Activated CD4-positive, alpha-beta T cell treated with anti-CD3 and anti-CD28 coated beads, Interleukin-2, amount 50 U/mL, for 16 hours (primary cell): ENCODE measurements at places on chromosomes 5 and 9.

DNA sequence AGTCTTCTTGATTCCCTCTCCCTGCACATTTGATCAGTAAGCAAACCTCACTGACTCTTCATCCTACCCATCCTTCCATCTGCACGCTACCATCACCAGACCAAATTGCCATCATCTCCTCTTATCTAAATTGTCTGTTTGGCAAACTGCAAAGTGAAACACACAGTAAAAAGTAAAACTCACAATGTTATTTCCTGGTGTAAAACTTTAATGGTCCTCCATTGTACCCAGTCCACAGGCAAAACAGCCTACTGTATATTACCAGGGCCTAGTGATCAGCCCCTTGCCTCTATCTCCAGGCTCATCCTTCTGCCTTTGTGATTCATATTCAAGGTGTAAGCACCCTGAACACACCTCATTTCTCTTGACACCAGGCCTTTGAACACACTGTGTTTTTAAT, 83.3 kb upstream of the GPR151 start:
- DNase-seq = no peak

DNA sequence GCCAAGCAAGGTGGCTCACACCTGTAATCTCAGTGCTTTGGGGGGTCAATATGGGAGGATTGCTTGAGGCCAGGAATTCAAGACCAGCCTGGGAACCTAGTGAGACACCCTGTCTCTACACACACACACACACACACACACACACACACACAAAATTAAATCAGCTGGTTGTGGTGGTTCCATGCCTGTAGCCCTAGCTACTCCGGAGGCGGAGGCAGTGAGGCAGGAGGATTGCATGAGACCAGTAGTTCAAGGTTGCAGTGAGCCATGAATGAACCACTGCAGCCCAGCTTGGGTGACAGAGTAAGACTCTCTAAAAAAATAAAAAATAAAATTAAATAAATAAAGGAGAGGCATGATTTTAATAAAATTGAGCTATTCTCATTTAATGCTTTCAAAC, 13.1 kb downstream of the CEMIP2 start:
- DNase-seq = no peak

GRCh38 chr5:82050955-82051354, 79.1 kb downstream of the ATG10 start:
- DNase-seq = no peak

- DNase-seq = no peak
Observed at GRCh38 chr5:125227333-125228095, 481.1 kb upstream of the ZNF608 start.

GRCh38 chr9:79684711-79685575, 113.2 kb downstream of the TLE4 start:
- no peak for DNase-seq

- no peak for DNase-seq
Observed at GRCh38 chr5:152237531-152237930, 167.5 kb downstream of the NMUR2 start.

DNA sequence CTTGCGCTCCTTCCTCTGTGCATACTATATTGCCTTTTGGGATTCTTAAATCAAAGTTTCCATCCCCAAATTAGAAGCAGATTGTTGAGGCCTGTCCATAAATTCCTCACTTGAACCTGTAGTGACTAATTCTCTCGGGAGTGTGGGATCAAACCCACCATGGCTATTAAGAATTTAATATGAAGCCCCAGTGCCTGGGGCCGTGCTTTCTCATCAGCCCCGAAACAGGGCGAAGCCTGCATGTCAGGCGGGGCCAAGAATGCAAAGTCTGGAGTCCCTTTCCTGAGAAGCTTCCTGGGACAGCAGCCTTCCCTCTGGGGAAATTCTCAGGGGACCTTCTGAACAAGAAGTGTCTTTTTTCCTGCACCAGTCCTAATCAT, 29.3 kb upstream of the FAT2 start:
- no peak for DNase-seq

- DNase-seq = no peak
Observed at GRCh38 chr9:134748591-134748990, 107.0 kb downstream of the COL5A1 start.

DNA sequence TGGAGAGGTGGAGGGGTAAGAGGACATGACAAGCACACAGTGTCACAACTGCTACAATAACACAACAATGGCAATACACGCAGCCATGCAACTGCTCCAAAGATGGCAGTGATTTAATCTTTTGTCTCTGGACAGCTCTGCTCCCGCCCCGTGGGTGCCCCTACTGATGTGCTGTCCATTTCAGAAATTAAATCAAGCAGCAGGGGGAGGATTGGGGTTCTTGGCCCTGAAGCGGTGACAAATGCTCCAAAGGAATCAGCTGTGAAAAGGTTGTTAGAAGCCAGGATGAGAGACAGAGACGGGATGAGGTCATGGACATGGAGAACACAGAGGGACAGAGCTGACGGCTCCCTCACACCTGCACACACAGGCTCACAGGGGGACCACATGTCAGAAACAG, 22.6 kb downstream of the CNTFR start:
- no peak for DNase-seq

- DNase-seq = no peak
Observed at GRCh38 chr9:34431667-34432066, 26.7 kb downstream of the FAM219A start.

DNA sequence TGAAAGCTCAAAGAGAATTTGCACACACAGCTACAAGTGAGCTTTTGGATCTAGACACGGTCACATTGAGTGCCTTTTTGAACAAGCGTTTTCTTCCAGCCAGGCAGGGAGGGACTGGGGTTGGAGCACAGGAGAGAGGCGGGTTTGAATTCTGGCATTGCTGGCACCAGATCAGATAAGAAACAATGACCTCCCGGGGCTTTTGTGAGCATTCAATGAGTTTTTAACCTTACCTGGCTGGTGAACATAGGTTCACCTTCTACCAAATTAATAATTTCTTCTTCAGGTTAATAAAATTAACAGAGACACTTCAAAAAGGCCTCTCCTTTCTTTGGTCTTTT, 312.9 kb upstream of the MSX2 start:
- no peak for DNase-seq

GRCh38 chr5:104295991-104296390, 733.4 kb upstream of the NUDT12 start:
- no peak for DNase-seq

- DNase-seq = no peak
Observed at GRCh38 chr5:180179442-180180420, 29.3 kb downstream of the RASGEF1C start.

DNA sequence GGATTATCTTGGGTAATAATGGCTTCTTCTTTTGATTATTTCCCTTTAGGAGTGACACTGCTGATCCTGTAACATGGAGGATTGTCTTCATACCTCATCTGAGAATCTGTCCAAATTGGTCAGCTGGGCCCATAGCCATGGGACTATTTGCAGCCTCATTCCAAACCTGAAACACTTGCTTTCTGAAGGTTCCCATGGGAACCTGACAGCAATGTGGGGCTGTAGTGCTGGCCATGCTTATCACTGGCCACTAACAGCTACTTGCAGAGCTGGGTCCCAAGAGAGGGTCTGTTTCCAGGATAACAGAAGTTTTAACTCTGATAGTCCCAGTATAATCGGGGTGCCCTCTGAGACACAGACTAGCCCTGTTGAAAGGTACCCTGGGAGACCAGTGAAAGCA, 87.4 kb downstream of the KIAA1958 start:
- DNase-seq = no peak

DNA sequence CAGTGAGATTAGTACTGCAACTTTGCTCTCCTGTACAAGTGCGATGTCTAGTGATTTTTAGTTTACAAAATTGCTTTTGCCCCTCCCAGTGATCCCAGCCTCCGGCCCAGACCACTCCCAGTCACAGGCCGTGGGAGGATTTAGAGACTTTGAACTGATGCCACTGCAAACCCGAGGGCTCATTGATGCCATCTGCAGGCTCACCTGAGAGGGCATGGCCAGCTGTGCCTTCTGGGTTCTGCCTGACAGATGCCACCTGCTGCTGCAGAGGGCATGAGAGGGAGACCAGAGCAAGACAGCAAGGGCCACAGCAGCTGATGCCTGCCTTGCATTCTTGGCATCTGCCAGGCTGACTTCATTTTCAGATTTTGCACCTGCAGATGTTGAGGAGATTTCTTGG, 593.8 kb downstream of the CDK5RAP2 start:
- no peak for DNase-seq

- DNase-seq = no peak
Observed at GRCh38 chr9:72680593-72681282, 159.3 kb downstream of the TMC1 start.
